ENCODE measurements at places on chromosomes 11 and 22.
A peak's percentile ranks its signal among the peaks of the same experiment; 100 is the strongest.

DNA sequence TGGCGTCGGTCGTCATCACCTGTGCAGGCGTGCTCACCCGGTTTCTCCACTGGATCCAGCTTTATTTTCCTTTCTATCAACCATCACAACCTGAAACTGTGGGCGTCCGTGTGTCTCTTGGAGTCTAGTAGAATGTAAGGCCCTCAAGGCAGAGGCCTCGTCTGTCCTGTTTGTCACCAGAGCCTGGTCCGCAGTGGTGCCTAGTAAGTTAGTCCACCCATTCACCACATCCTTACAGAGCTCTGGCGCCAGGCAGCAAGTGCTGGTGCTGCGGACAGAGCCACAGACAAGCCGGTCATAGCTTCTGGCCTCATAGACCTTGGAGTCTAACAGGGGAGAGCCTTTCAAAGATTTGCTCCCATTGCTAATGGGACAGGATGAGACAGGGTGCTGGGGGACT, 64.4 kb upstream of the PARVG start:
- no peak for DNase-seq

DNA sequence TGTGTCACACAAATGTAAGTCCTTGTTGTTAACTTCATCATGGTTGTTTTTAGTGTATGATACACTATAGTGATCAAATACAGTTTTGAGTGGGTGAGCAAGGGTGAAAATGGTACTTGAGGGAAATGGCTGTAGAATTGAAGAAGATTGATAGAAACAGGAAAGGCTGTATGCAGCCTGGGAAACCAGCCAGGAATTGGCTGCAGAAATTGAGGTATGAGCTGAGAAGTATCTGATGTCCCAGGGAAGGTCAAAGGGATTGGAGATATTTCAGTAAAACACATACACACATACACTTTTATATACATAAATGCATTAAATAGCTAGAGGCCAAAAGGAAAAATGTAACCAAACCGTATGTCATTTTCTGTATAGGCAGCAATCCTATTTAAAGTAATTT, 13.1 kb upstream of the YAP1 start:
- DNase-seq: no peak

GRCh38 chr11:77089004-77089545, 13.6 kb upstream of the OMP start:
- no peak for DNase-seq

GRCh38 chr22:30312053-30312452, 14.7 kb downstream of the TBC1D10A start:
- DNase-seq: peak; percentile 98

GRCh38 chr11:83312430-83312829, 26.3 kb upstream of the CCDC90B start:
- no peak for DNase-seq

- DNase-seq: no peak
Measured at GRCh38 chr11:116446048-116446941, 326.5 kb downstream of the BUD13 start.

DNA sequence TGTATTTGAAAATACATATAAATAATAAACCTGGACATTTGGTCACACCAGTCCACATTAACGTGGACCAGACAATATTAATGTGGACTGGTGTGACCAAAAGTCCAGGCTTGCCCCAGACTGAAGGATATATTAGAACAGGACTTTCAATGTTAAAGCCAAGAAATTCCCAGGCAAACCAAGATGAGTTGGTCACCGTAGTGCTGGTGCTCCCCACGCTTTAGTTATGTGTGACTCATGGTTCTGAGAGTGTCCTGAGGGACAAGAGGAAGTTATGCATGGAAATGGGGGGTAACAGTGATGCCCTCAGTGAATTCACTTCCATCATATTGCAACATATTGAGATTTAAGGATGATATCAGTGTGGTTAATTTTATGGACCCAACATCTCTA, 31.4 kb downstream of the POU2AF1 start:
- DNase-seq: peak; percentile 24

- no peak for DNase-seq
Measured at GRCh38 chr11:121485216-121485615, 32.4 kb upstream of the SORL1-AS1 start.

DNA sequence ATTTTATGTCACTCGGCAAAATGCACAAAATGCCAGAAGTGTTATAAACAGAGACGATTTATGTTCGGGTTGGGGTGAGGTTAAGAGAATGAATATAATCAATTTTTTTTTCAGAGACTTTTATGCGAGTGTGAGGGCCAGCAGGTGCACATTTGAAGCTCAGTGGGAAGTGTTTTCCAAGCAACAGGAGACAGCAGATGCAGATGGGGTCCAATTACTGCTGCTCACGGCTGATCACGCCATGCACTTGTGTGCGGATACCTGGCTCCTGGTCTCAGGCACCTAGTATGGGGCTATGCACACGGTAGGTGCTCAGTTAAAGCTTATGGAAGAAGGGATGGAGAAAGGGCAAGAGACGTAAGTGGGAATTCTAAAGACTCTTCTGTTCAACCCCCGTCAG, 249.1 kb downstream of the MIAT start:
- DNase-seq: no peak

DNA sequence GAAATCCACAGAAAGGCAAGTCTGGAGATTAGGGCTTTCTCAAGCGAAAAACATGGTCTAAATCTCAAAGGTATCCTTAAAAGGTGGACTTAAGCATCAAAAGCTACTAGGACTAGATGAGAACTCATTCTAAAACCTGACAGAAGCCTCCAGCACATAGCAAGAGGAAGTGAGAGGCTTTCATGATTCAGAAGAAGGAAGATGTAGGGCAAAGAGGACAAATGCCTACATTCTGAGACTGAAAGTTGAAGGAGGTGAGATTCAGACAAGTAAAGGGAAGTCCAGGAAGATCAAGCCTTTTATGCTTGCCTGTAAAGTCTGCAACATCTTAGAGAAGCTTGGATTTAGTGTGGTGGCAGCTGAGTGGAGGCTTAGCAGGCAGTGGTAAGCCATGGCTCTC, 98.9 kb downstream of the PGR start:
- no peak for DNase-seq

DNA sequence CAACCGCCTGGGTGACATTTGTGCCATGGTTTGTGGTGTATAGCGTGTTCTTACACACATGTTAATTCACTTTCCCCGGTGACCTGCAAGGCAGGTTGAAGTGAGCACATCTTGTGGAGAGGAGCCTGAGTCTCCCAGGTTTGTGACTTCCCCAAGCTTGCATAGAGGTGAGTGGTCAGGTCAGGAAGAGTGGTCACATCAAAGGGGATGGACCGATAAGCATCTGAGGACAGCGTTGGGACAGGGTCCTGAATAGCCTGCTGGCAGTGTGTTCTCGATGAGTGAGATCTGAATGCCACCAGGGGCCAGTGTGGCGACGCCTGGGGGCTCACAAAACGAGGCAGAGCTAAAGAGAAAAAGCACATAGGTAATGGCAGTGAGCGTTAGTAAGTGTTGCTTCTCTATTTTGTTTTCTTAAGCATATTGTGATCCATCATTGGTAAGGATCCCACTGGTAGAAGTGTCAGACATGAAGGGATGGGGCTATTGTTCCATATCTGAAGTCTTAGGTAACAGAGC, 154.6 kb downstream of the GRIK4 start:
- no peak for DNase-seq

- no peak for DNase-seq
Measured at GRCh38 chr11:62421996-62422395, 3.2 kb downstream of the SCGB1A1 start.

DNA sequence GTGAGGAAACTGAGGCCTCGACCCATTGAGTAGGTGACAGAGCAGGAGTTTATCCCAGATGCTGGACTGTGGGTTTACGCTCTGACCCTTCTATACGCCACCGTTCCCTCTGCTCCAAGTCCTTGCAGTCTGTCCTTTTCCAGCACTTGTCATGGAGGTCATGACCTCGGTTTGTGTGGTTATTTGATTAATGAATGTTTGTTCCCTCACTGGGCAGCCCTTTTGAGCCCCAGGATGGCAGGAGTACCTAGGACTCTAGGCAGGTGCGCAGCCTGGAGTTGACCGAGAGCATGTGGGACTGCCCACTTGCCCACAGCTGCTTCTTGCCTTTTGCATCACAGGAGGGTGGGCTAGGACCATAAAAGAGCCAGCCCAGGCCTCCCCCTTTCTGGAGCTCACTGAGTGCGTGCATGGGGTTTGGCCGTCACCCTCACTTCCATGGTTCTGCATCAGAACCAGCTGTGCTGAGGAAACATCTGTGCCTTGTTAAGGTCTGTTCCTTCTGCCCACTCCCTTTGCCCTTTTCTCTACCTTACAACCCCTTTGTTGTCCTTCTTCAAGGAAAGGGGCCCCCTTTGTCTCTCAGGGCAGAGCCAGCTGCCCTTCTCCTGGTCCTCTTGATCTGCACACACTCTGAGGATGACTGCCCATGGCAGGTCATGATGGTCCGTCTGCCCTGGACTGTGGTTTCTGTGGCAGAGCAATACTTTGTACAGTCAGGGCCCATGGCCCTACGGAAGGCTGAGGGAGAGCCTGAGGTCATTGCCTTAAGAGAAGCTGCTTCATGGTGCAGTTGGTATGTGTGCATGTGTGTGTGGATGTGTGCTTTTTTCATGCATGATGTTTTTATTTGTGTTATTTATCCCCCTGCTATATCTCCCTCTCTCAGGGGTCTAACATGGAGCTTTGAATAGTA, 38.2 kb downstream of the BMAL1 start:
- no peak for DNase-seq

DNA sequence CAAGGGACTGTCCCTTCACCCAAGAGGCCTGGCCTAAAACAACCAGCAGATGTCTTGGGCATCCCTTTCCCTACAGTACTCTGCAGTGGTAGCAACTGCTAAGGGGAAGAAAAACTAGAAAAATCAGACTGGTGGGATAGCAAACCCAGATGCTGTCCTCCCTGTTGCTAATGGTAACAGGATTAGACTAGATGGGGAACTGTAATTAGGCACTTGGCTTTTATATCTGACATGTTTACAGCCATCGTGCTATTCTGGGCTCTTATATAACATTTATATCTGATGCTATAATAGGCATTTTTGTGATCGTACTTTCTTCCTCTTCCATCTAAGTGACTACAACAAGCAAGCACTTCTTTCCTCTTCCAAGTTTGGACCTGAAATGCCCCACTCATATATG, 316.7 kb downstream of the DLG2 start:
- no peak for DNase-seq

GRCh38 chr22:47779474-47779873, 1017.0 kb downstream of the TBC1D22A start:
- DNase-seq: no peak

- peak; percentile 80 for DNase-seq
Measured at GRCh38 chr11:1863352-1864216, 10.7 kb downstream of the LSP1 start.

DNA sequence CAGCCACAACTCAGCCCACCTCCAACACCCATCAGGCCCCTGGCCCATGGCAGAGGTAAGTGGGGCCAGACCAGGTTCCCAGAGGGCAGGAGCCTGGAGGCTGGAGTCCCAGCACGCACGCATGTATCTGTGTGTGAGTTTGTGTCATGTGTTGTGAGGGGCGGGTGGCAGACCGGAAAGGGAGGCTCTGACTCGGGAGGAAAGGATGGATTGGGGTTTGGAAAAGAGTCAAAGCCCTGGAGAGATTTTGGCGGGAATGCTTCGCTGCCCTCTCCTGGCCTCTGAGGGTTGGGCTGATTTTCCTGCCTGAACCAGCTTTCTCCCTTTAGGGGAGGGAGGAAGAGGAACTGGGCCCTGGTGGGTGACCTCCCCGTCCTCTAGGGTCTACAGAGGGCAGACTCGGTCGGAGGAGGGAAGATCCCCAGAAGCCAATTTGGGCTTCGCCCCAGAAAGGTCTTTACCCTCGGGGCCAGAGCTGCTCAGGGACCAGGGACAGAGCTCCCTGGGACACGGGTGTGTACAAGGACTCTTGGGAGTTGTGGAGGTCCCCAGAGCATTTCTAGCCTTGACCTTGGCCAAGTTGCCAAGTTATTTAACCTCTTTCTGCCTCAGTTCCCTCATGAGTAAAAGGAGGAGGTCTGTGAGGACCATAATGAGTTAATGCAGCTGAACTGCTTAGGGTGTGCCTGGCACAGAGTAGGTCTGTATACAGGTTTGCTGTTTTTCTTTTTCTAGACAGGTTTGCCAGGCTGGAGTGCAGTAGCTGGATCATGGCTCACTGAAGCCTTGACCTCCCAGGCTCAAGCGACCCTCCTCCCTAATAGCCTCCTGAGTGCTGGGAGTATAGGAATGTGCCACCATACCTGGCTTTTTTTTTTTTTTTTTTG, 6.9 kb downstream of the C11orf68 start:
- DNase-seq: peak; percentile 89

DNA sequence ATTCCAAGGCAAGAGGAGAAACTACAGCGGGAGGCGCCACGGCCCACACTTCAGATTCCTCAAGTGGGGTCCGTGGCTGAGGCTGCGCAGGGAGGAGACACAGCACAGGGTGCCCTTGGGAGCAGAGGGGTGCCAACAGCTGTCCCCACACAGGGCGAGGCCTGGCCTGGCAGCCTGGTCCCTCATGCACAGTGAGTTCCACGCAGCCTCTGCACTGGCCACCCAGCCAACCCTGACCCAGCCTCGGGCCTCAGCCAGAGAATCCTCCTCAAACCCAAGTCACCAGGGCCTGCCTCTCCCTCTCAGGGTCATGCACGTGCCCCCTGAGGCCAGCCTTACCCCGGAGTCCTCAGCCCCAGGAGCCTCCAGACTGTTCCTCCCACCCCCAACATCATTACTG, 22.4 kb upstream of the MOB2 start:
- no peak for DNase-seq

DNA sequence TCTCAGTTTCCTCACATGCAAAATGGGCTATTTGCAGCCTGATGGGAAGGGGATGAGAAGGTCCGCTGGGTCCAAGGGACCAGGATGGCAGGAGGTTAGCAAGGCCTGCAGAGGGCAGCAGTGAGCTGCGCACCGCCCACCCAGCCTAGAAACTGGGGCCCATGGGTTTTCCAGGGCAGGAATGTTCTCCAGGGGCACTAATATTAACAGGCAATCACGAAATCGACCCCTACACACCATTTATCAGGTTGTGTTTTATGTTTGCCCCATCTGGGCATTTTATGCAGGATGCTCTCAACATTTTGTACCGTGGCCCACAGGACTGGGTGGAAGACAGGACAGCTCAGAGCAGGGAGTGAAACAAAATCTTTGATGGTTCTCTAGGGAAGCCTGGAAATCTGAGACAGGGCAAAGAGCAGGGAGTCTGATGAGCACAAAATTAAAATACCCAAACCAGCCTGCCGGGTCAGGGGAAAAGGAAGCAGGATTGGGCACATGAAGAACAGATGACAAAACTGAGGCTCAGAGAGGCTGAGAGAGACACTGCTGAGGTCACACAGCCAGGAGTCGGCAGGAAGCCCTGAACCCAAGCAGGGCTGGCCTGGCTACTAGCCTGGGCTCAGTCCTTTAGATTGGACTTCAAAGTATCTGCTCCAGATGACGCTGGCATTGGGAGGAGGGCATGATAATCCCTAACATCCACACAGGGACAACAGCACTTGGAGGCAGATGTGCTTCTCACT, 1.6 kb upstream of the BCR start:
- DNase-seq: peak; percentile 32

GRCh38 chr11:22878604-22879003, 18.3 kb upstream of the CCDC179 start:
- DNase-seq: no peak
